ENCODE measurements at places on chromosomes 3 and 15. TPM values are rescaled to one million over a fixed set of nuclear protein-coding genes. Genes with fewer than 3 reads are reported as not detected.
A peak's percentile ranks its signal among the peaks of the same experiment; 100 is the strongest.

Gene ARIH1
- total RNA-seq: 212 TPM

Gene TMEM212
- total RNA-seq: not detected

Gene SENP8
- 0.28 TPM for total RNA-seq

Gene CACNA2D3
- total RNA-seq: 0.49 TPM

Gene SIN3A
- total RNA-seq: 175 TPM

GRCh38 chr3:111534701-111535100, 7.3 kb upstream of the CD96 start:
- no peaks in the 10 kb centered on the region for H3K36me3 ChIP-seq
- no peak overlapping the region for H3K4me3 ChIP-seq
- H3K27ac ChIP-seq: no peak overlapping the region
- H3K4me1 ChIP-seq: peaks cover 8% of the 10 kb centered on the region

- no peaks in the 10 kb centered on the region for H3K27me3 ChIP-seq
- H3K27ac ChIP-seq: no peak overlapping the region
- peaks cover 16% of the 10 kb centered on the region for H3K4me1 ChIP-seq
Measured at GRCh38 chr15:25743548-25744275, 119.4 kb downstream of the ATP10A start.

- no peaks in the 10 kb centered on the region for H3K27me3 ChIP-seq
- H3K4me1 ChIP-seq: no peaks in the 10 kb centered on the region
- no peaks in the 10 kb centered on the region for H3K36me3 ChIP-seq
Measured at GRCh38 chr3:106036696-106037095, 167.9 kb upstream of the CBLB start.

- no peaks in the 10 kb centered on the region for H3K4me1 ChIP-seq
- H3K27ac ChIP-seq: no peak overlapping the region
- no peaks in the 10 kb centered on the region for H3K27me3 ChIP-seq
- no peak overlapping the region for H3K4me3 ChIP-seq
- DNase-seq: no peak
Measured at GRCh38 chr3:113166719-113167492, 44.5 kb upstream of the BOC start.

DNA sequence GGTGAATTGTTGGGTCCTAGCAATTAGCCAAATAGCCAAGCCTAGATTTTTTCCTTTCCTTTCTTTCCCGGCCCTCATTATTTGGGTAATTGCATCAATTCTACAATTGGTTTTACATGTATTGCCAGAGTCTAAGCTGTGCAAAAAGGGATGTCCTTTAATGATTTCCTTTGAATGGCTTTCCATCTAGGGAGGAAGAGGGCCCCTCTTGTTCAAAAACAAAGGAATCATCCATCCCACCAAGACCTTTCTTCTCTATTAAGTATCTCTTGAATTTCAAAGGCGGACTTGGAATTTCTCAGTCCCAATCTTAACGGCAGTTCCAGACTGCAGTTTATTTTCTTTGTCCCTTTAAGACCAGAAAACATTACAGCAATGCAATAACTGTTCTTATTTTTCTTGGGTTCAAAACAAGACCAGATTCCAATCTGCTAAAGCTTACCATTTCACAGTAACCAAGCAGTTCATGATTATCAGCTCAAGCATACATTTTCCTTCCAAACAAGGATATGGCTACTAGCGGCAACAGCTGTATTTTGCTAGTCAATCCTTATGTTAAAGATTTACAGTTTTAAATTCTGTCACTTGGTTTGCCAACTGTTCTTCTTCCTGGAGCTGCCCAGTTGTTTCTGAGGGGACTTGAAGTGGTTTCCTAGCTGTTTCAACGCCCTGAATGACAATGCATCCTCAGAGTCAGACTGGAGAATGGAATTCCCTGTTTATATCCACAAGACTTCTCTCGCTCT, 91.4 kb upstream of the LRIG1 start:
- H3K36me3 ChIP-seq: no peaks in the 10 kb centered on the region
- H3K27ac ChIP-seq: no peak overlapping the region
- no peak overlapping the region for H3K4me3 ChIP-seq
- peaks cover 40% of the 10 kb centered on the region for H3K27me3 ChIP-seq

- H3K36me3 ChIP-seq: no peaks in the 10 kb centered on the region
- no peak overlapping the region for H3K4me3 ChIP-seq
- H3K27me3 ChIP-seq: no peaks in the 10 kb centered on the region
- DNase-seq: no peak
- H3K4me1 ChIP-seq: no peaks in the 10 kb centered on the region
Measured at GRCh38 chr15:41637086-41637485, 23.1 kb upstream of the MGA start.

DNA sequence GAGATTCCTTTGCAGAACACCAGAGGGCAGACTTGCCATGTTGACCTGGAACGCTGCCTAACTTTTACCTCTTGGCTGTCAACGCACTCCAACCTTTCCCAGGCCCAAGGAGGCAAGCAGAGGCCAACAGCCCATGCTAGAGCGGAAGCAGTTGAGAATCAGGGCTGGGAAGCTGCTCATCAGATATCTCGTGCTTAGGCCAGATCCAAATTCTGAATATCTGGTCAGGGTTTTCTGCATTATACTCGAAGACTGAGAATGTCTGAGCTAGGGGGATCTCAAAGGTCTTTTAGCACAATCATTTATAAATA, 2.5 kb downstream of the XIRP1 start:
- peak; percentile 61 for DNase-seq
- no peaks in the 10 kb centered on the region for H3K36me3 ChIP-seq
- peaks cover 25% of the 10 kb centered on the region for H3K4me1 ChIP-seq

DNA sequence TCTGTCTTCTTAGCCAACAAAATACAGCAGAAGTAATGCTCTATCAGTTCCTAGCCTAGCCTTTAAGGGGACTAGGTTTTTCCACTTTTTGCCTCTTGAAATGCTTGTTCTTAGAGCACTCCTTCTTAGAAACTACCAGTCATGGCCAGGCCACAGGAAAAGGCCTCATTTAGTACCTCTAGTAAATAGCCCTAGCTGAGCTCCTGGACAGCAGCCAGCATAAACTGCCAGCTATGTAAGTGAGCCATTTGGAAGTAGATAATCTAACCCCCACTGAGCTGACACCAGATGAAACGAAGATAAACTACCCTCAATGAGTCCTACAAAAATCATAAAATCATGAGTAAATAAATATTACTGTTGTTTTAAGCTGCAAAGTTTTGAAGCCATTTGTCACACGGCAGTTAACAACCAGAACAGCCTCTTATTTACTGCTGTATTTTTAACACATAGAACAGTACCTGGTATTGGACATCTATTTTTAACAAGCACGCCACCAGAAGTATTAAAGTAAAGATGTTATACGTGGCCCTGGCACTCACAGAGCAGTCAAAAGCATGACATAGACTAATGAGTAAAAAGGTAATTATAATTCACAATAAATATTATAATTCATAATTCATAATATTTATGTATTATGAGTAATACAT, 12.0 kb downstream of the TBC1D5 start:
- no peak for DNase-seq
- H3K4me3 ChIP-seq: no peak overlapping the region
- no peaks in the 10 kb centered on the region for H3K27me3 ChIP-seq
- no peak overlapping the region for H3K27ac ChIP-seq
- no peaks in the 10 kb centered on the region for H3K36me3 ChIP-seq

GRCh38 chr3:186320862-186321568, 41.0 kb downstream of the DGKG start:
- H3K36me3 ChIP-seq: no peaks in the 10 kb centered on the region
- H3K4me3 ChIP-seq: no peak overlapping the region
- no peak for DNase-seq

DNA sequence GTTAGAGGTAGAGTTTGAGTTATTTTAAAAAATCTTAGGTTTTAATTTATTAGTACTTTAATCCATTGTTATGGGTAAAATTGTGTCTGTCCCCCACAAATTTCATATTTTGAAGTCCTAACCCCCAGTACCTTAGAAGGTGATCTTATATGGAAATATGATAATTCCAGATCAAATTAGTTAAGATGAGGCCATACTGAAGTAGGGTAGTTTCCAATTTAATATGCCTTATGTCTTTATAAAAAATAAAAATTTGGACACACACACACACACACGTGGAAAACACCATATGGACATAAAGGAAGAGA, 18.6 kb upstream of the ADGRG7 start:
- no peak overlapping the region for H3K4me3 ChIP-seq
- H3K36me3 ChIP-seq: no peaks in the 10 kb centered on the region
- H3K27ac ChIP-seq: no peak overlapping the region
- DNase-seq: no peak
- H3K4me1 ChIP-seq: peaks cover 3% of the 10 kb centered on the region

- no peak overlapping the region for H3K27ac ChIP-seq
- no peaks in the 10 kb centered on the region for H3K27me3 ChIP-seq
- H3K4me1 ChIP-seq: no peaks in the 10 kb centered on the region
Measured at GRCh38 chr3:185330238-185330637, 32.7 kb upstream of the MAP3K13 start.

- no peaks in the 10 kb centered on the region for H3K27me3 ChIP-seq
- H3K4me1 ChIP-seq: no peaks in the 10 kb centered on the region
- H3K4me3 ChIP-seq: no peak overlapping the region
- no peaks in the 10 kb centered on the region for H3K36me3 ChIP-seq
- no peak overlapping the region for H3K27ac ChIP-seq
- DNase-seq: no peak
Measured at GRCh38 chr3:11878837-11879236, 32.2 kb upstream of the TAMM41 start.

- H3K27me3 ChIP-seq: no peaks in the 10 kb centered on the region
- H3K27ac ChIP-seq: no peak overlapping the region
- H3K36me3 ChIP-seq: peaks cover 66% of the 10 kb centered on the region
- no peaks in the 10 kb centered on the region for H3K4me1 ChIP-seq
- H3K4me3 ChIP-seq: no peak overlapping the region
Measured at GRCh38 chr3:45719655-45720487, 30.7 kb downstream of the SACM1L start.

GRCh38 chr3:80000022-80000421, 232.2 kb upstream of the ROBO1 start:
- no peaks in the 10 kb centered on the region for H3K27me3 ChIP-seq
- no peaks in the 10 kb centered on the region for H3K4me1 ChIP-seq
- no peak for DNase-seq

- no peaks in the 10 kb centered on the region for H3K36me3 ChIP-seq
- no peak overlapping the region for H3K27ac ChIP-seq
- H3K27me3 ChIP-seq: no peaks in the 10 kb centered on the region
- H3K4me3 ChIP-seq: no peak overlapping the region
- H3K4me1 ChIP-seq: no peaks in the 10 kb centered on the region
- DNase-seq: no peak
Measured at GRCh38 chr3:79414806-79415205, 353.0 kb downstream of the ROBO1 start.

Data from natural killer cell (primary cell).